Hematopoietic multipotent progenitor cell treated with erythropoietin and hydrocortisone succinate and interleukin-3 and kit ligand, for 8 days (in vitro differentiated cells): ENCODE measurements at places on chromosomes 5 and 9.

DNA sequence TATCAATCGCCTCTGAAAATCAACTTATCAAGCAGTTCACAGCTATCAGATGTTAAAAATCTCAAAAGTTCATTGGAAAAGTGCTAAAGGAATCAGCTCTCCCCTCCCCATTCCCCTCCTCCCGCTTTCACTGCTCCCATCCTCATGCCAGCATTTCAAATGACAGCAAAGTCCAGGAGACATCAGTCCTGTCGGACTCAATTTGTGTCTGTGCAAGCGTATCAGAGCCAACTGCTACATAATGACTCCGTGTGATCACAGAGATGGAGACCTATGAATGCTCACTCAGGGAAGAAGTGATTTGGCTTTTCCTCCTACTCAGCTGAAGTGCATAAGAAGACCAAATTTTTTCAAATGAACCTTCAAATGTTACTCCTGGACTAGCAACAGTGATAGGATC is 937.2 kb upstream of the DMAC1 start:
- no peak for DNase-seq

- peak; percentile 74 for DNase-seq
Measured at GRCh38 chr9:123081824-123082223, 48.4 kb downstream of the GPR21 start.

- no peak for DNase-seq
Measured at GRCh38 chr9:125437771-125438221, 176.2 kb downstream of the GAPVD1 start.

DNA sequence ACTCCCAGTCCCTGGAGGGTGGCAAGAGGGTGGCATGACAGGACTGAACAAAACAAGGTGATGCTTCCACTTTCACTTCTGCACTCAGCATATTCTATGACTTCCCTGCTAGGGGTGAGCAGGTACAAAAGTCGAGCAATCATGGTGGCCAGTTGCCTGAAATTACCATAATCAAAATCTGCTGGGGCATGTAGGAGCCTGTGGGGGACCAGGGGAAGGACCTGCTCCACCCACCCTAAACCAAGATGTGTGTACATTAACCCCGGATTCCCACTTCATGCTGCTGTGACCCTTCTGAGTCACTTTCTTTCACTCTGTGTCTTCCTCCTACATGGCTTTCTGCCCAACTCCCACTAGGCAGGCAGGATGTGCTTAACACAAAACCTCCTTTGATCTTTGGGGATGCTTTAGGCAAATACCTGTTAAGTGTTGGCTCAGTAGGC is 73.3 kb upstream of the PHF24 start:
- no peak for DNase-seq

DNA sequence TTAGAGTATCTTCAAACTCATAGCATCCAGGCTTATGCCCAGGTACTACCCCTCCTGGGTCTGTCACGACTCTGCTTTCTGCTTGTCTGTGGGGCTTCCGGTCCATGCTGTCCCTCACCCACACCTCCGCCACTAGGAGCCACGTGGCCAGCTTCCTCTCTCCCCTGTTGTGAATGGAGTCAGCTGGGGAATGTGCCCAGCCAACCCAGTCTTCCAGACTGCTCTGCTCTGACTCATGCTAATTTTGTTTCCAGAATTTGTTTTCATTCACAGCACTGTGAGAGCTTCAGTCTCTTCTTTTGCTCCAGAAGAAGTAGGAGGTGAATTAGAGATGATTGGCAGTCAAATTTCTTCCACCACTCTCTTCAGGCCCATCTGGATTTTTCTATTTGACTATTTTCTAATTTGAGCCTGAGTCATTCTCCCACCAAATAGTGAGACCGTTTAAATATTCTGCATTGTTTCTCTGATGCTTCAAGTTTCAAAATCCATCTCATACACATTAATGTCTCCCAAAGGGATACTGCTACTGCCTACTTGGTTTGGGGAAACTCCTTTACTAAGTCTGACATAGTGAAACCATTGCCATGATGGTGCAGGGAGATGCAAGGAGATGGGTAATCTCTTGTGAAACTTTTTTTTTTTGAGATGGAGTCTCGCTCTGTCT is 424.1 kb upstream of the KIF2A start:
- no peak for DNase-seq

GRCh38 chr5:137975208-137975607 is 57.7 kb downstream of the FAM13B start:
- DNase-seq: no peak

GRCh38 chr5:149829954-149830353 is 99.8 kb downstream of the PPARGC1B start:
- peak; percentile 58 for DNase-seq

DNA sequence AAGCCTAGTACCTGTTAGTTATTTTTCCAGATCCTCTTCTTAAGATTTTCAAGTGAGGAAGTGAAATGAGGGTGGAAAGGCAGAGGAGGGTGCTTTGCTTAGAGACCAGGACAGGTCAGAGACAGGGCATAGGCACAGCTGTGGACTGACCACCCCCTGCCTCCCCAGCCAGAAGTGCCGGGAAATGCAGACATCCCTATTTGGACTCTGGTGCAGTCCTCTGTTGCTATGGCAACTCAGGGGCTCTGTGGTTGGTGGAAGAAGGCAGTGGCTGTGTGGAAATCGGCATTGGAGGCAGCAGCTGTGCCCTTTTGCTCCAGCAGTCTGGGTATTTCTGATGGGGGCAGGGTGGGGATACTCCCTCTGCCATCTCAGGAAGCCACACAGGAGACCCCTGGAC is 43.3 kb upstream of the NDFIP1 start:
- no peak for DNase-seq

GRCh38 chr5:37772255-37772654 is 67.6 kb downstream of the GDNF start:
- no peak for DNase-seq

DNA sequence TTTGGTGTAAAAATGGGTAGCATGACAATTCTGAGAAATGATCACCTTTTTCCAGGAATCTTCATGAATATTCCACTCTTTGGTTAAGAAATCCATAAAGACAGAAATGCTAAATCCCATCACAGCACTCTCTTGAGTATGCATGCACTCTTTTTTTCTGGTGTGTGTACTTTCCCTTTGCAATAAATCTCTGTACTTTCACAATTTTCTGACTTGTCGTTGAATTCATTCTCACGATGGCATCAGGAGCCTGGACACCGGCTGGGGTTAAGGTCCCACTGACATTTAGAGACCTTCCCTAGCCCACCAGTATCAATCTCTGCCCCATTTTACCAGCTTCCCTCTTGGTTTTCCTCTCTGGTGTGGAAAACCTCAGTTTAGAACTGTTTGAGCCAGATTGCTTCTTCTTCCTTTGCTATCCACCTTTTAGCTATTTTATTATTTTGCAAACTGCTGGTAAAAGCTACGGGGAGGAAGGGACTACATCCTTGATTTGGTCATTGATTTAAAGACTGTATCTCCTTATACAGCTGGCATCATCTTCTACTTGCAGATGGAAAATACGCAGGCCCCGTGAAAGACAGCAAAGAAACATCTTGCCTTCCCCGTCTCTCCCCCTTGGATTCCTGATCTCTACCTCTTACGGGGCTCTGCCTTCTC is 59.9 kb upstream of the ZFR start:
- no peak for DNase-seq

DNA sequence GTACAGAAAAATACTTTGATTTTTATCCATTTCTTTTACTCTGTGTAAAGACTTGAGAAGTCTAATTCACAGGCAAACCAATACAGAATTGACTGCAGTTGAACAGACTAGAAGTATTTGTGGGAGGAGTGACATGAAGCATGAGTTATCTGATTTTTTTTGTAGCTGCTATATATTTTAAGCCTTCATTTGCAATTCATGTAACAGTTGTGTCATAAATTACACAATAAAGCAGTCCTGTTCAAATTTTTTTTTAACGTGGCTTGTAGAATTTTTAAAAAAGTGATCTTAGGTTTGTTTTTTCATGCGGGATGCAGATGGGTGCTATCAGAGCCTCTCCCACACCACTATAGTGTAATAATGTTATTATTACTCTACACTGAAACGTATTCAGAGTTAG is 2.9 kb upstream of the MAML1 start:
- no peak for DNase-seq

- no peak for DNase-seq
Measured at GRCh38 chr9:86846656-86847055, 100.7 kb downstream of the GAS1 start.

- no peak for DNase-seq
Measured at GRCh38 chr9:77876091-77876490, 155.5 kb downstream of the GNAQ start.

DNA sequence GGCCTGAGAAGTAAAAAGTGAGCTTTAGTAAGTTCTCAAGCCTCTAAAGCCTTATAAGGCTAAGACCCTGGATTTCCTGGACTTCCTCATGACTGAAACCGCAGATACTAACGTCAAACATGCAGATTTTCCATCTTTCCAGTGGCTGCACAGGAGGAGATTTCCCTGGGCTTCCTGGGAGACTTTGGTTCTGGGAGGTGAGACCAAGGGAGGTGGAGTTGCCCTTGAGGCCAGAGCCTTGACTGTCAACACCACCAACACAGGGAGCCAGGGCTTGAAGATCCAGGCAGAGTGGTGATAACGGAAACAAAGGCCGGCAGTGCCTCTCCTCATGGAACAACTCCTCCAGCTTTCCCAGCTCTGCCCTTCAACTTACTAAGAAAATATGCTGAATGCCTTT is 144.7 kb upstream of the LRRTM2 start:
- DNase-seq: no peak

DNA sequence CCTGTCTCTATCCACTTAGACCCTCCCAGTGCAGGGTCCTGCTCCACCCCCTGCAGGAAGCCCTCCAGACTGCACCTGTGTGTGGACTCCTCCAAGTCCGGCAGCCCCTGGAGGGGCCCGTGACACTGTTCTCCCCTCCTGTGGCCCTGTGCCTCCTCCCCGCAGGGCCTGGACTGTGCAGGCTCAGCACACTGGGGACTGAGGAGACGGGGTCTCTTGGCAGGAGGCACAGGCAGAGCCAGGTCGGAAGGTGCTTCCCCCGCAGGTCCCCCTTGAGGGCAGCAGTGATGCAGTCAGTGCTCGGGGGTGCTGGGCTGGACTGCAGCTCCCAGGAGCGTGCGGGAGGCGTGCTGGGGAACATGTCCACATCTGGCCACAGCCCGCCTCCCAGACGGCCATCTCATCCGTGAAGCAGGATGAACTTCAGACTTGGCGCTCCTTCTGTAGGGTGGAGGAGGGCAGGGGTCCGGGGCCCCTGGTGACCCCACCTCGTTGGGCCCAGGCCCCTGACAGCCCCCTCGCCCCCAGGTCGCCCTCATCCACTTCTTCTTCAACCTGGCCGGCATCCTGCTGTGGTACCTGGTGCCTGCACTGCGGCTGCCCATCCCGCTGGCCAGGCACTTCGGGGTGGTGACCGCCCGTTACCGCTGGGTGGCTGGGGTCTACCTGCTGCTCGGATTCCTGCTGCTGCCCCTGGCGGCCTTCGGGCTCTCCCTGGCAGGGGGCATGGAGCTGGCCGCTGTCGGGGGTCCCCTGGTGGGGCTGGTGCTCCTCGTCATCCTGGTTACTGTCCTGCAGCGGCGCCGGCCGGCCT is 4.9 kb downstream of the SLC34A3 start:
- DNase-seq: no peak

- DNase-seq: peak; percentile 77
Measured at GRCh38 chr9:100505564-100506159, 32.7 kb downstream of the TMEFF1 start.

DNA sequence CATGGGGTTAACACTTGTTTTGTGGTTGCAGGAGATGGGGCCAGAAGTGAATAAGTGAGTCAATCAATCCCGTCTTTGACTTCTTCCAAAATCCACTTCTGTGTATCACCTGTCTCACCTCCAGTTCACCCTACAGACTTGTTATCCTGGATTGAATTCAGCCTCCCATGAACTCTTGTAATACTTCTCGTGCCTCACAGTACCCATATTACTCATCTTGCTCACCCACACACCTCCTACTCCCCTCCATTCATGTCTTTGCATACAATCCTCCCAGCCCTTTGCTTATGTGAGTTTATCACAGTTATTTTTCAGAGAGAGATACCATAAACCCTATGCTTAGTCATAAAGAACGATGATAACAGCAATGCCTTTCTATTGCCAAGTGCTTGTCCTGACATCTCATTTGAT is 52.9 kb upstream of the PAPPA start:
- no peak for DNase-seq

- peak; percentile 93 for DNase-seq
Measured at GRCh38 chr9:35079426-35080341, at the start of gene FANCG. FANCG (minus strand) TSS chr9:35079942; CDS start chr9:35079524, 418 bp downstream.

GRCh38 chr5:32538031-32538547 is 47.3 kb upstream of the SUB1 start:
- DNase-seq: no peak

- DNase-seq: no peak
Measured at GRCh38 chr5:122054266-122054665, 23.8 kb downstream of the LOX start.

- DNase-seq: no peak
Measured at GRCh38 chr5:177434437-177434836, 8.0 kb downstream of the GRK6 start.

DNA sequence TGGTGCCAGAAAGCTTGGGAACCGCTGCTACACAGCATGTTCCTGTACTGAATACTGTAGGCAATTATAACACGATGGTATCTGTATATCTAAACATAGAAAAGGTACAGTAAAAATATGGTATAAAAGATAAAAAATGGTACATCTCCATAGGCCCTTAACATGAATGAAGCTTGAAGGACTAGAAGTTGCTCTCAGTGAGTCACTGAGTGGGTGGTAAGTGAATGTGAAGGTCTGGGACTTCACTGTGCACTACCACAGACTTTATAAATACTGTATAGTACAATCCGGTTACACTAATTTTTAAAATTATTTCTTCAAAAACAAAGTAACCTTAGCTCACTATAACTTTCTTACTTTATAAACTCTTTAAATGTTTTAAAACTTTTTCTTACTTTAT is 819.9 kb upstream of the GRAMD2B start:
- no peak for DNase-seq

DNA sequence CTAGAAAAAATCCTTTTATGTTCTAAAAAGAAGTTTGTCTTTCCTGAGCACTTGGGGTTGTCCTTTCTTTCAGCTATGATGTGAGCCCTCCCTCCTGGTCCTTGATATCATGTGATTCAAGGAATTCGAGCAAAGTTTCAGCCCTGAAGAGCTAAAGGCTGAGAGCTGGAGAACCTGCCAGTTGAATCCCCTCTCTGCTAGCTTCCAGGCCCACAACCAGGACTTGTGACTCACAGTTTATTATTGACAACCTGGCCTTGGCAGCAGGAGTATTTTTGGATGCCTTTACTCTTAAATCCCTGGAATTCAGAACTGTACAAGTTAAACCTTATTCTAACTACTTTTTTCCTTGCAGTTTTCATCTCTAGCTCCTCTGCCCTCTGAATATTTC is 182.8 kb downstream of the SPOCK1 start:
- no peak for DNase-seq

- DNase-seq: no peak
Measured at GRCh38 chr9:3662671-3663070, 136.9 kb upstream of the RFX3 start.

DNA sequence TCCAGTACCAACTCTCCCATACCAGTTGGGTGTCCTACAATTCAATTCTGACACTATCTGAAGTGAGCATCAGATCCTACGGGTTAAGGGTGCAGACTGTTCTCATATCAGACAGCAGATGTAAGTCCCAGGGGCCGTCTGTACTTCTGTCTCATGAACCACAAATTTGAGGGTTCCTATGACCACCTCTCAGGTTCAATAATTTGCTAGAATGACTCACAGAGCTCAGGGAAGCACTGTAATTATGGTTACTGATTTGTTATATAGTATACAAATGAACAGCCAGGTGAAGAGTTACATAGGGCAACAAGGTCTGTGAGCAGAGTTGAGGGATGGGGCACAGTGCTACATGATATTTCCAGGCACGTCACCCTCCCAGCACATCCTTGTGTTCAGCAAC is 499.1 kb downstream of the DMAC1 start:
- DNase-seq: no peak

GRCh38 chr5:76363352-76364225 is 39.5 kb upstream of the IQGAP2 start:
- peak; percentile 98 for DNase-seq
